Progenitor cell of endocrine pancreas (in vitro differentiated cells): ENCODE measurements at places on chromosomes 12 and 14. TPM values are rescaled to one million over a fixed set of nuclear protein-coding genes. Genes with fewer than 3 reads are reported as not detected.

Gene ORAI1
- total RNA-seq, result 18.9 and 19.3 TPM in 2 replicates

Gene PLA2G1B
- total RNA-seq, result 0.60 TPM in 1 of 2 replicates, not detected in the other

Gene HNF1A
- total RNA-seq, result 13.7 and 15.1 TPM in 2 replicates

Gene AJUBA
- 97.1 and 104 TPM in 2 replicates for total RNA-seq

Gene DEGS2
- total RNA-seq, result 0.73 and 1.3 TPM in 2 replicates

Gene TEX52
- not detected in 2 replicates for total RNA-seq

Gene USP44
- 11.6 and 13.3 TPM in 2 replicates for total RNA-seq

Gene OR6J1
- total RNA-seq, result not detected in 2 replicates

Gene KRT6A
- not detected in 2 replicates for total RNA-seq

GRCh38 chr14:74160763-74161162, 76.0 kb downstream of the LIN52 start:
- no peaks in the 10 kb centered on the region for H3K27me3 ChIP-seq
- H3K27ac ChIP-seq, result no peak overlapping the region
- no peak overlapping the region for H3K4me3 ChIP-seq
- H3K4me1 ChIP-seq, result no peaks in the 10 kb centered on the region
- peaks cover 3% of the 10 kb centered on the region for H3K36me3 ChIP-seq

DNA sequence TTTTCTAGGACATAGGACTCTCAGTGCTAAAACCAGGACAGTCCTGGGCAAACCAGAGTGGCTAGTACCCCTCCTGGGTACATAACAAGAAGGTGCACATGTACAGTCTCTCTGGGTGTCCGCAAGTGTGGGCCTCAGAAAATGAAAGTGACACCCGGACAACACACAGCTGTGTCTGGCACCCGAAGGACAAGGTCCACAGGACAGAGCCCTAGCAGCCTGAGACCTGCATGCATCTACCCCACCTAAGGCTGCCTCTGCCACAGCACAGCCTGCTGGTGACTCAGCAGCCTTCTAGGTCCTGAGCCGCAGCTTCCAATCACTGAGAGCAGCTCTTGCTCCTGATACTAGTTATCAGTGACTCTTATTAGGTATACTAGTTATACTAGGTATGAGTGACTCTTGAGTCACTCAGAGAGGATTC, 784.1 kb upstream of the TBX3 start:
- no peaks in the 10 kb centered on the region for H3K36me3 ChIP-seq
- no peak for DNase-seq
- no peak overlapping the region for H3K27ac ChIP-seq
- no peak overlapping the region for H3K4me3 ChIP-seq

GRCh38 chr14:24809135-24809534, 175.1 kb upstream of the GZMB start:
- H3K27ac ChIP-seq, result no peak overlapping the region
- no peaks in the 10 kb centered on the region for H3K27me3 ChIP-seq

DNA sequence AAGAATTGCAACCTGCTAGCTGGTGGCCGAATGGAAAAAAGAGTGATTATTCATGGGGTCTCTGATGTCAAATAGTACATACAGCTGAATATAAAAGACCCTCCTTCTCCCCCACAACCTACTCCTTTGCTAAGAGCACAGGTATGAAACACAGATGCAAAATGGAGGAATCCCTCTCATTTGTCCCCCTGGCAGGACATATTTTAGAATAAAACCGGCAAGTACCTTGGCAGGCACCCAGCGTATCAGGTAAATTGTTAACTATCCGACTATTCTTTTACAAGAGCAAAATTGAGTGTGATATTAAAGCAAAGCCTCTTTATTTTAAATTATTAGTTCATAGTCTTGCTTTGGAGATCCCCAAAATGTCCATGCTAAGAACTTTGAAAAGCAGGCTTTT, 73.7 kb upstream of the USP44 start:
- H3K4me3 ChIP-seq, result no peak overlapping the region
- peak overlapping the region; percentile 73 for H3K27ac ChIP-seq
- no peak for DNase-seq
- H3K27me3 ChIP-seq, result no peaks in the 10 kb centered on the region
- no peaks in the 10 kb centered on the region for H3K36me3 ChIP-seq
- H3K4me1 ChIP-seq, result peaks cover 14% of the 10 kb centered on the region

- H3K4me1 ChIP-seq, result peaks cover 11% of the 10 kb centered on the region
- no peaks in the 10 kb centered on the region for H3K27me3 ChIP-seq
- H3K36me3 ChIP-seq, result peaks cover 3% of the 10 kb centered on the region
- DNase-seq, result no peak
- H3K4me3 ChIP-seq, result peak overlapping the region; percentile 61
Observed at GRCh38 chr14:39168591-39168990, 1.5 kb downstream of the TRAPPC6B start.

GRCh38 chr14:59046746-59047145, 141.7 kb upstream of the DAAM1 start:
- no peaks in the 10 kb centered on the region for H3K27me3 ChIP-seq
- H3K36me3 ChIP-seq, result no peaks in the 10 kb centered on the region
- no peak overlapping the region for H3K27ac ChIP-seq
- DNase-seq, result no peak

DNA sequence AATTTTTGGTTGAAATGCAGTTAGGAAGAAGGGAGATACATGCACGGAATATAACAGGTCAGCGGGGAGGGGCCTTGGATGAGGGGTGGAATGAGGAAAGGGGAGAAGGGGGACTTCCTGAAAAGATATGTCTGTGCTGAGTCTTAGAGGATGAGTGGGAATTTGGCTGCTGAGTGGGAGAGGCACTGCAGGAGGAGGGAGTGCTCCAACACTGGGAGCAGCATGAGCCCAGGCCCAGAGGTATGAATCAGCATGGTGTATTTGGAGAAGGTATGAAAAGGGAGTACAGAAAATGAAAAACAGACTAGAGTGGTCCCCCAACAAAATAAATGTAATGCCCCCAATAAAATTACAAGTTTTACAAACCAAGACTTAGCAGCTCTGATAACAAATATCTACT, 394.4 kb downstream of the IPO8 start:
- no peaks in the 10 kb centered on the region for H3K36me3 ChIP-seq
- no peaks in the 10 kb centered on the region for H3K4me1 ChIP-seq
- DNase-seq, result no peak
- no peak overlapping the region for H3K4me3 ChIP-seq

GRCh38 chr14:105474483-105475268, at the start of gene CRIP2:
CRIP2 (plus strand) TSS chr14:105474821; CDS start chr14:105474863, 42 bp downstream.
- H3K36me3 ChIP-seq, result peaks cover 1% of the 10 kb centered on the region
- DNase-seq, result peak; percentile 53
- H3K27me3 ChIP-seq, result peaks cover 11% of the 10 kb centered on the region
- no peaks in the 10 kb centered on the region for H3K4me1 ChIP-seq

- H3K4me1 ChIP-seq, result peaks cover 4% of the 10 kb centered on the region
- no peaks in the 10 kb centered on the region for H3K27me3 ChIP-seq
- no peak for DNase-seq
- no peak overlapping the region for H3K4me3 ChIP-seq
- H3K36me3 ChIP-seq, result no peaks in the 10 kb centered on the region
Observed at GRCh38 chr12:93536766-93537488, 35.5 kb upstream of the SOCS2 start.

- H3K4me3 ChIP-seq, result no peak overlapping the region
- DNase-seq, result no peak
- no peaks in the 10 kb centered on the region for H3K36me3 ChIP-seq
- H3K4me1 ChIP-seq, result peaks cover 2% of the 10 kb centered on the region
- H3K27ac ChIP-seq, result no peak overlapping the region
Observed at GRCh38 chr12:52656616-52657015, 4.6 kb upstream of the KRT2 start.
